ENCODE measurements at places on chromosomes 12 and 14.

- no peak for DNase-seq
Observed at GRCh38 chr12:77115471-77115870, 50.1 kb upstream of the E2F7 start.

- DNase-seq: no peak
Observed at GRCh38 chr14:29629839-29630238, 297.8 kb downstream of the PRKD1 start.

GRCh38 chr12:26971963-26972362, 33.7 kb downstream of the FGFR1OP2 start:
- DNase-seq: no peak

DNA sequence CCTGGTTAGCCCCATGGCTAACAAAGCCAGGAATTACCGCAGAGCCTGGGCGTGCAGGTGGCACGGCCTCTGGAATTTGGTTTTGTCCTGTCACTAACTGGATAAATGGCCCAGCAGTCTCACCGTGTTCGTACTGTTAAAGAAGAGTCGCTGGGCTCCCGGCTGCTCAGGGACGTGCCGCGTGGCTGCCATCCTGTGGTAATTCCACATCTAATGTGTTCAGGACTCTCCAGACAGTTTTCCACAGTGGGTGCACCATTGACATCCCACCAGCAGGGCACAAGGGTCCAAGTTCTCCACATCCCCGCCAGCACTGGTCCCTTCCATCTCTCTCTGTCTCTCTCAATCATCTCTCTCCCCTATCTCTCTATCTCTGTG, 19.6 kb downstream of the NOC4L start:
- DNase-seq: no peak
